ENCODE measurements at places on chromosomes 1 and 21. TPM values are rescaled to one million over a fixed set of nuclear protein-coding genes. Genes with fewer than 3 reads are reported as not detected.

Gene LRRC8B
- 3.2 TPM for polyA plus RNA-seq

Gene FALEC
- polyA plus RNA-seq, result 0.80 TPM

Gene ESRRG
- polyA plus RNA-seq, result not detected

Gene VCAM1
- 0.12 TPM for polyA plus RNA-seq

Gene BCL10
- 8.9 TPM for polyA plus RNA-seq

Gene RPTN
- polyA plus RNA-seq, result not detected

Gene TESK2
- 0.28 TPM for polyA plus RNA-seq

Gene CEP350
- 8.1 TPM for polyA plus RNA-seq

Gene TFF1
- 0.64 TPM for polyA plus RNA-seq

Gene KRTAP7-1
- polyA plus RNA-seq, result not detected

Gene PRKAA2
- polyA plus RNA-seq, result 3.8 TPM

Gene FAM110D
- polyA plus RNA-seq, result 0.04 TPM

Gene KLHL12
- 19.4 TPM for polyA plus RNA-seq

Gene CD1D
- polyA plus RNA-seq, result not detected

Gene NUDC
- polyA plus RNA-seq, result 150 TPM

Gene AGTRAP
- 56.5 TPM for polyA plus RNA-seq

Gene IFI44
- polyA plus RNA-seq, result 0.44 TPM

Gene C1QC
- polyA plus RNA-seq, result not detected

Gene COA7
- 23.6 TPM for polyA plus RNA-seq

Gene DNAH14
- polyA plus RNA-seq, result 15.9 TPM

Gene CFAP45
- polyA plus RNA-seq, result 0.87 TPM

Gene ZMYND12
- polyA plus RNA-seq, result 0.57 TPM
